ENCODE measurements at places on chromosomes 2 and 18.

DNA sequence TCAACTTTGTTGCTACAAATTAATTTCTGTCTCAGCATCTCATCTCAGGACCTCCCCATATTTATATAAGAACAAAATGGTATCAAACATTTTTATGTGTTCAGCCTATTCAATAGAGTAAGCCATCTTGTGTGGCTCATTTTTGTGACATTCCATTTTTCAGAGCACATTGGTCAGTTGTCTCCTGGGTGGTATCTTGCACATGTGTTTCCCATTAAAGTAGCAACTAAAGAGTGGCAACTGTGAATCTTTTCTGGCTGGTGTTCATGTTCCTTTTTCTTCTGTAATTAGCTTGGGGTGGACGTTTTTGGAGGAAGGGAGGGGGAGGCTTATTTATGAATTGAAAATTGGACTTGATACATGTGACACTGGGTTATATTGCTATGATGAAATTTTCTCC is 45.4 kb upstream of the EFEMP1 start:
- DNase-seq: no peak

DNA sequence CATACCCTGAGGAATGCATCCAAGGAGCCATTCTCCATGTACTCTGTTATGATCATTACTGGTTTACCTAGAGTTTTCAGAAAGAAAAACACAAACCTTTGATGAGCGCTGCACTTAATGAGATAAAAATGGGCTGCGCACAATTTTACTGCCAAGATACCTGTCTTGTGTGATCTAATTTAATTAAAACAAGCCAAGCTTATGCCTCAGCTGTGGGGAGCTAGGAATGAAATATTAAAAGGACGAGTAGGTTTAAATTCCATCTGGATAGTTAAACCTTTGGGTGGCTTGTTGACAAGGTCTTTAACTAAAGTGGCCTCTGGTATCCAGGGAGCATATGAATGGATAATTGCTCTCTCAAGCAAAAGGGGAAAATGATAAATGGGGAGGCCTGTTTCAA is 135.0 kb downstream of the EPHA4 start:
- DNase-seq: no peak

DNA sequence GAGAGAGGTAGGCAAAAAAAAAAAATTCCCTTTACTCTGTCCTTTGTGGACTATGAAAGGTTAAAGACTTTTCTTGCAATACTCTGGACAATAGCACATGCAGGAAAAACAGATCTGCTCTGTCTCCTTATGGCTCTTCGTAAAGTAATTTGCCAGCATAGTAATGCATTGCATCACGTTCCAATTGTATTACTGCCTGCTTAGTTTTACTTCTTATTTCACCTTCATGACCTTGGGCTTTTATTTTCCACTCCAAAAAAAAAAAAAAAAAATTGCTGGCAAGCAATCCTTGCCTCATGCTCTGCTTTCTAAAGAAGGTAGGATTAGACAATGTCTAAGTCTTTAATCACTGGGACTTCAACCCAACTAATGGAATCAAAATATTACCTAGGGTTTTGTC is 1802.7 kb downstream of the SUCLG1 start:
- DNase-seq: no peak

GRCh38 chr2:55345064-55345463 is 74.6 kb downstream of the CCDC88A start:
- DNase-seq: no peak

- no peak for DNase-seq
These were observed 5.2 kb downstream of the CNDP2 start for GRCh38 chr18:74501386-74501785.

Measured in lower leg skin (tissue), 4 donors.